ENCODE measurements at places on chromosomes 5 and 9.

GRCh38 chr9:69535286-69535832 is 136.8 kb downstream of the APBA1 start:
- DNase-seq, result no peak

GRCh38 chr9:33660772-33661171 is 134.6 kb upstream of the PRSS3 start:
- no peak for DNase-seq

DNA sequence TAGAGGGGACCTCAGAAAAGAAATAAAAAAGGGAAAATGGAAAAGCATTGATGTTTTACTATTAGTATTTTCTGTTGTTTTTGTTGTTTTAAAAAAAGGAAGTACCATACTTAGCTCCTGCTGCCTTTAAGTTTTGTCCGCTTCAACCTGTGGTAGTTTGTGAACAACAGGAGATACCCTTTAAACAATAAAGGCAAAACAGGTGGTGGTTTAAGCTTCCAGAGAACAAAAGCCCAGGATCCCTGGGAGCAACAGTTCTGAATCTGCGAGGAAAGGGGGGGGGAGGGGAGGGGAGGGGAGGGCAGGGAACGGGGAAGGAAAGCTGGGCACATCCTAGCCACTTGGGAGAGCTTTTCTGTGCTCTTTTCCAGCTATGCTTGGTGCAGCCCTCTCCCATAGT is 2.1 kb upstream of the PSIP1 start:
- no peak for DNase-seq

GRCh38 chr9:68983008-68983411 is 30.9 kb downstream of the PRKACG start:
- DNase-seq, result no peak

GRCh38 chr5:42021923-42022322 is 96.8 kb downstream of the FBXO4 start:
- DNase-seq, result no peak

GRCh38 chr5:178940569-178941360 is at the start of gene ZNF454:
Gene ZNF454, plus strand, starts transcription at chr5:178941198. Its CDS starts 1,594 bp downstream, at chr5:178942792.
- DNase-seq, result no peak

GRCh38 chr9:113011911-113012381 is at the start of gene ZNF883:
Gene ZNF883, minus strand, starts transcription at chr9:113012192.
- no peak for DNase-seq

- no peak for DNase-seq
These were observed 9.4 kb downstream of the CD180 start for GRCh38 chr5:67187006-67187715.

- no peak for DNase-seq
These were observed 11.9 kb downstream of the SPINK6 start for GRCh38 chr5:148214665-148215185.

GRCh38 chr9:135809166-135809565 is 98.2 kb downstream of the CAMSAP1 start:
- no peak for DNase-seq

Data from cortex of kidney (tissue), 1 donor.